ENCODE measurements at places on chromosomes 3 and 15.

GRCh38 chr3:188031121-188031520 lies 122.8 kb upstream of the LPP start:
- no peak for DNase-seq

GRCh38 chr3:52498137-52499054 lies 3.3 kb downstream of the STAB1 start:
- no peak for DNase-seq

- no peak for DNase-seq
These were observed 104.8 kb downstream of the COL6A6 start for GRCh38 chr3:130621824-130622223.

- no peak for DNase-seq
These were observed 1.4 kb downstream of the USP3 start for GRCh38 chr15:63505842-63506222.

DNA sequence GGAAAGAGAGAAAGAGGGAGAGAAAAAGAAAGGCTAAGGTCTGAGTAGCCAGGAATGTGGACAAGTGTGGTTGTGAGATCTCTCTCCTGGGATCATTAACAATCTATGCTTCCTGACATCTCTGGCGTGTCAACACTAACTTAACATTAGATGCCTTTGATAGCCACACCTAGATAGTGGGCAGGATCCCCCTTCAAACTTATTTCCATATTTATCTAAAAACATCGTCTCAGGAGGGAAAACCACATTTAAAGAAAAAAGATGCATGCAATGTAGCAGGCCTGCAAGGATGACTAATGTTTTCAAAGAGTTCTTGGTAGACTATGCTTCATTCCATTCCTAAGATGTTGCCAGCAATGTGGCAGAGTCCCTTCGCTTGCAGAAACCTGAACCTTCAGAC lies 80.9 kb downstream of the MLH1 start:
- DNase-seq = no peak

DNA sequence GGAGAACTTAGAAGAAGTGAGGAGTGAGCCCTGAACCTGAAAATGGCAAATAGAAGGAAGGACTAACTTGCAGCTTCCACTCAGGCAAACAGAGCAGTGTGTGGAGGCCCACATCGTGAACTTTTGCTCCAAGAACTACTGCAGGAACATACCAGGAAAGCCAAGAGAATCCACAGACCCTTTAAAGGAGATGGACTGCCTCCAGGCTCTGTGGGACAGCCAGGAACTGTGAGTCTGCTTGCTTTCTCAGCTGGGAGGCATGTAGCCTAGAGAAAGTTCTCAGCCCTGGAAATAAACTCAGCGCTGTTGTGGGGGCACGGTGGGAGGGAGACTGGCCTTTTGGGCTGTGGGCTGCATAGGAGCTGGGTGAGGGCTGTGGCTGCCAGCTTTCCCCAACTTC lies 93.0 kb downstream of the SNRK start:
- DNase-seq = no peak

- no peak for DNase-seq
These were observed 86.6 kb downstream of the SNRK start for GRCh38 chr3:43372809-43373559.

- no peak for DNase-seq
These were observed 5.0 kb downstream of the DCP1A start for GRCh38 chr3:53342353-53342752.

GRCh38 chr15:73440571-73440970 lies 2.4 kb upstream of the REC114 start:
- no peak for DNase-seq

DNA sequence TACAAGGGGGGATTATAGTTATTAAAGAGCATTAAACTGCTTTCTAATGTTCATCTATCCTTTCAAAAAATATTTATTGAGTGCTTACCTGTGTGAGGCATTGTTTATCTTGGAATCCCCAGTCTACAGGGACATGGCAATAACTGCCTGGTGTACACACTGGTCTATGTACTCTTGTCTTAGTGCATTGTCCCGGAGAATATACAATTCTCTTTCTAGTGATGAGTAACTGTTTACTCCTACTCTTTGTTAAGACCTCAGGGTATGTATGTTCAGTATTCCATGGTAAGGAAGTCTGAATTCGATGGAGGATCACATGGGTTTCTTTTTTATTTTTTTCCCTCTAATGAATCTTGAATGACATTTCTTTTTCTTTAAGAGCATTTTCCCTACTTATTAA lies 772.4 kb upstream of the NR2F2 start:
- no peak for DNase-seq

GRCh38 chr3:101943029-101943428 lies 93.7 kb downstream of the NFKBIZ start:
- DNase-seq = no peak

DNA sequence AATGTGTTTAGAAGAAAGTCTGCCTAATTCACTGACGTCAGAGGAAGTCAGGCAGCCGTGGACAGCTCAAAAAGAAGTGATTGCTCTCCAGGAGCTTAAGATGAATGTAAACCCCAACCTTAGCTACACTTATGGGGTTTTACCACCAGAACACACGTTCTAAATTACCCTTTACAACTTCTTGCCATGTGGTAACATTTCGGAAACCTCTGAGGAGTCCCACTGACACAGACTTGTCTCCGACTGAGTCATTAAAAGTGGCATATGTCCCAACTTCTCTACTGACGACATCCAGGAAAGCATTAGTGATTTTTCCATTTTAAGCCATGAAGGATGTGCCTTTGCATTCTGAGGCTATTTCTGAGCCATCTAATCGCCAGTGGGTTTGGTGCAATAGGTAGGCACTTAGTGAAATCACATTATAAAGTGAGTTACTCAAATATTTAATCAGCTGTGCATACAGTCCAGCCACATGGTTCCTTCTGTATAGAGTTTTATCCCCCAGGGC lies 32.4 kb downstream of the C2CD4A start:
- DNase-seq = no peak

DNA sequence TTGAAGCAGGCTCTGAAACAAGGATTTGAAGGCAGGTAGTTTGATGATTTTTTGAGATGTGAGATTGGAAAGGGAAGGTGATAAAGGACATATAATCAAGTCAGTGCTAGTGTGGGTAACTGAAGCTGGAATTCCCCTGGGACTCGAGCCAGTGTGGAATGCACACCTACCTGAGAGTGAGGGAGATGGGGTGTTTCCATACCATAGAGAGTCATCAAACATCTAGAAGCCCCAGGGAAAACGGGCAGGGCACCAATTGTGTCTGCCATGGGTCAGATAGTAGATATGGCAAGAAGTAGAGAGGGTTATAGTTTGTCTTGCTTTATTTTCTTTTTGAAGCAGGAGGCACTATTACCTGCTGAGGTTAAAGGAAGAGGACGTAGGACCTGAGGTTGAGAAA lies 120.0 kb downstream of the SSR3 start:
- no peak for DNase-seq

DNA sequence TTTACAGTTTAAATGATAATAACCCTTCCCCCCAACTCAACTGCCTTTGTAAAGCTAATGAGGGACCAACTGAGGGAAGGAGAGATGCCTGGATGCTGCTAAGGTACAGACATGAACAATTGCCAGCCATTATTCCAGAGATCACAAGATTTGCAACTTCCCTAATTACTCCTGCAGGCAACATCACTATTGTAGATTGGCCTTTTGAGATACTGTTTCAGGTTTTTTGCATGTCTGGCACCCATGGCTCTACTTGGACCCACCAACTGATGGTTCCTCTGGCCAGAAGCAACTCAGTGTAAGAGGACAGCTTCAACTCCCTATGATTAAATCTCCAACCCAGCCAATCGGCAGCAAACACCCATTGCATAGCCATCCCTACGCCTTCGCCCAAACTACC lies 478.7 kb downstream of the FHIT start:
- no peak for DNase-seq

- DNase-seq = no peak
These were observed 220.9 kb downstream of the SLC9A9 start for GRCh38 chr3:143627336-143627735.

GRCh38 chr3:24133942-24134341 lies 188.9 kb downstream of the NR1D2 start:
- no peak for DNase-seq

DNA sequence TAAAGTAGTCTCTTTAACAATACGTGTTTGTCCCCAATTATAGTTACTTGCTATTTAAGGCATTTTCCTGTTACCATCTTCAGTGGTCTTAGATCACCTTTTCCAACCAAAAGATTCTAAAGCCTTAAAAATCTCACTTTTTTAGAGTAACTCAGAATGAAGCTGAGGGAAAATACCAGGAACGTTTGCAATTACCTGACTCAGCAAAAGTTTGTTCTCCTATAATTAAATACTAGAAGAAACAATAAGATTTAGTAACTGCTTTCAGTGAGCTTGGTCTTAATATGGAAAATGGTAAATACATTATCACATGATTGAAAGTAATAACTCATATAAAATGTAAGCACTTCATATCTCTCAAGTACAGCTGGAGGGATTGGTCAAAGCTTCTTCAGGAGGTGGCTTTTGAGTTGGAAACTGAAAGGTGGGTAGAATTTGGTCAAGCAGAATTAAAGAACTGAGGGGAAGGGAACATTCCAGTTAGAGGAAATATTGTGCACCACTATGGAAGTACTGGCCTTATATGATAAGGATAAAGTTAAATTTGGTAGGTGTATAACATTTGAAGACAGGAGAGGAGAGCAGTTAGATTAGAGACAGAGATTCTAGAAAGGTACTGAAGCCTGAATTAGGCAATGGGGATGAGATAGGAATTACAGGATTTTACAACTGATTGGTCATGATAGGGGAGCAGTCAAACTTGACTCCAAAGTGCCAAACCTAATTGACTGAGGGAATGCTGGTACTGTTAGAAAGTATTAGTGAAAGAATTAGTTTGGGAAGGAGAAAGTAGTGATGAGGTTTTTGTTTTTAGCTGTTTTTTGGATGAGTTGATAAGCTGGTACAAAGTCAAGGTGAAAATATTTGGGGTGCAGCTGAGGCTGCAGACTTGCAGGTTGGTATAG lies 21.9 kb downstream of the TSC22D2 start:
- no peak for DNase-seq

DNA sequence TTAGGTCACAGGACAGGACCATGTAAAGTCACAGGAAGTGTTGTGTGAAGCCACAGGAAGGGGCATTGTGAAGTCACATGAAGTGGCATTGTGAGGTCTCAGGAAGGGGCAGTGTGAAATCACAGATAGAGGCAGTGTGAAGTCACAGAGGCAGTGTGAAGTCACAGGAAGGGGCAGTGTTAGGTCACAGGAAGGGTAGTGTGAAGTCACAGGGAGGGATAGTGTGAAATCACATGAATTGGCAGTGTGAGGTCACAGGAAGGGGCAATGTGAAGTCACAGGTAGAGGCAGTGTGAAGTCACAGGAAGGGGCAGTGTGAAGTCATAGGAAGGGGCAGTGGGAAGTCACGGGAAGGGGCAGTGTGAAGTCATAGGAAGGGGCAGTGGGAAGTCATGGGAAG lies 37.9 kb downstream of the GASK1A start:
- DNase-seq = no peak

- no peak for DNase-seq
These were observed 7.0 kb downstream of the CLDN11 start for GRCh38 chr3:170425491-170426239.

DNA sequence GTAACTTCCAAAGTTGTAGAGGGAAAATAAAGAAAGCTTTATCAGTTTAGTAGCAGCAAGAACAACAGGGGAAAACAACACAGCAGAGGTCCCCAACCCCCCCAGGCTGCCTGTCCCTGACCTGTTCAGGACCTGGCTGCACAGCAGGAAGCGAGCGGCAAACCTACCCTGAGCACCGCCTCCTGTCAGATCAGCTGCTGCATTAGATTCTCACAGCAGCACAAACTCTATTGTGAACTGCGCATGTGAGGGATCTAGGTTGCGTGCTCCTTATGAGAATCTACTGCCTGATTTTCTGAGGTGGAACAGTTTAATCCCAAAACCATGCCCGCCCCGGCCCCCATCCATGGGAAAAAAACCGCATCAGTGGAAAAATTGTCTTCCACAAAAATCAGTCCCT lies 40.3 kb downstream of the USP50 start:
- peak; percentile 57 for DNase-seq

GRCh38 chr3:13790376-13791197 lies 89.3 kb downstream of the WNT7A start:
- no peak for DNase-seq

- DNase-seq = no peak
These were observed 57.1 kb downstream of the CEMIP start for GRCh38 chr15:80836223-80836622.

DNA sequence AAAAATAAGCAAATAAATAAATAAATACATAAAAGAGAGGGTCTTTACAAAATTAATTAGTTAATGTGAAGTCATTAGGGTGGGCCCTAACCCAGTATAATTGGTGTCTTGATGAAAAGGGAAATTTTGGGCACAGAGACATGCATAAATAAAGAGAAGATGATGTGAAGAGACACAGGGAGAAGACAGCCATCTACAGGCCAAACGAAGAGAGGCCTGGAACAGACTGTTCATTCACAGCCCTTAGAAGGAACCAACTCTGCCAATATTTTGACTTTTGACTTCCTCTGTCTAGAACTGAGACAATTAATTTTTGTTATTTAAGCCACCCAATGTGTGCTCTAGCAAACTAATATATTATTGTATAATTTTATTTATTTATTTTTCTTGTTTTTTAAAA lies 29.6 kb upstream of the SELENOK start:
- DNase-seq = peak; percentile 20
